T-helper 9 cell (primary cell): ENCODE measurements at places on chromosomes 3 and 15.

- DNase-seq = no peak
These were observed 9.0 kb downstream of the ZIC4 start for GRCh38 chr3:147397155-147397874.

GRCh38 chr15:68542771-68543164, 36.0 kb upstream of the CORO2B start:
- no peak for DNase-seq

GRCh38 chr3:152192050-152192449, 76.7 kb upstream of the MBNL1 start:
- no peak for DNase-seq

- DNase-seq = no peak
These were observed 85.9 kb upstream of the CSPG5 start for GRCh38 chr3:47664519-47664918.

- no peak for DNase-seq
These were observed 5.6 kb upstream of the P2RY14 start for GRCh38 chr3:151283907-151284461.

GRCh38 chr3:30347679-30348216, 258.7 kb upstream of the TGFBR2 start:
- no peak for DNase-seq

GRCh38 chr3:97189835-97190234, 375.4 kb downstream of the EPHA6 start:
- no peak for DNase-seq

DNA sequence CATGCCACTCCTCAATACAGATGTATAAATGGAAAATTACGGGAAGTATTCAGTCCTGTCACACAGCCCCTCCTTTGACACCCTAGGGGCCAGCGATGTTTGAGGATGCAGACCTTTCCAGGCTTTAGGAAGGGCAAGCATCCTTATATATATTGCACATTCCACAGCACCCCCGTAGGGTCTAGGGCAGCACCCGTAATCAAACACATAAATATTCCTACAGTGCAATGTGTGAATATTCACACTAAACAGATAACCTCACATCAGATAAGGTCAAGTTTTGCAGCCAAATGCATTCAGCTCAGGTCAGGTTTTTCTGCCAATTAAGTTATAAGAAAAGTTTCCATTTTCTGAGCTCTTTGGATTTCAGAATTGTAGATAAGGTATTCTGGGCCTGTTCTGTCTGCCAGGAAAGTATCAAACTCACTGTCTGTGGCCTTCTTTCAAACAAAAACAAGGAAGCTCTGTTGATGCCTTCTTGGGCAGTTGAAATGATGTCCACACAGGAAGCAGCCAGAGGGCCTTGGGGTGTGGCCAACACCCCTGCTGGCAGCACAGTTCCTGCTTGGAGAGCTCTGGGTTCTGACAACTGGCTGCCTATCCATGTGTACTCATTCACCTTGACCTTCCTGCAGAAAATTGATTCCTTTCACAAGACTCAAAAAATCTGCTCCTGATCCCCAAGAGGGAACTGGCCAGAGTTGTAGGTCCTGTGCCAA, 427.0 kb downstream of the NTRK3 start:
- no peak for DNase-seq

DNA sequence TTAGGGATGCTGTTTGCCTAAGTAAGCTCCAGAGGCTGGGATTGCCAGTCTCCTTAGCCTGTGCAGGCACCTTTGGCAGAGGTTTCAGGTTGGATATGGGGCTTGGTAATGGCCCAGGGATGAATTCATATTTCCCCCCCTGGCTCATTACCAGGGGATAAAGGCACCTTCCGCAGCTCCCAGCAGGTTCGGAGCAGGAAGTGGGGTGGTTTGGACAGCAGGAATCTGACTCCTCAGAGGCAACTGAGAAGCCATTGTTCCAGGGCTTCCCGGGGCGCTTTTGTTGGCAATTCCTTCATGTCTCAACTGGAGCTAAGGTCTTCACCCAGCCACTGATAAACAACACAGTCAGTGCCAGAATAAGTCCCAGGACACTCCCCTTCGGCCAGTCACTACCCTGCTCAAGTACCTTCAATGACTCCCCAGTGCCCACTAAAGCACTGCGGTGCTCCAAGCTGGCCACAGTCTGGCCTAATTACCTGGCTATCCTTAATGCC, 85.3 kb upstream of the SLC6A6 start:
- DNase-seq = no peak

GRCh38 chr15:68507447-68507846, 71.3 kb upstream of the CORO2B start:
- no peak for DNase-seq

DNA sequence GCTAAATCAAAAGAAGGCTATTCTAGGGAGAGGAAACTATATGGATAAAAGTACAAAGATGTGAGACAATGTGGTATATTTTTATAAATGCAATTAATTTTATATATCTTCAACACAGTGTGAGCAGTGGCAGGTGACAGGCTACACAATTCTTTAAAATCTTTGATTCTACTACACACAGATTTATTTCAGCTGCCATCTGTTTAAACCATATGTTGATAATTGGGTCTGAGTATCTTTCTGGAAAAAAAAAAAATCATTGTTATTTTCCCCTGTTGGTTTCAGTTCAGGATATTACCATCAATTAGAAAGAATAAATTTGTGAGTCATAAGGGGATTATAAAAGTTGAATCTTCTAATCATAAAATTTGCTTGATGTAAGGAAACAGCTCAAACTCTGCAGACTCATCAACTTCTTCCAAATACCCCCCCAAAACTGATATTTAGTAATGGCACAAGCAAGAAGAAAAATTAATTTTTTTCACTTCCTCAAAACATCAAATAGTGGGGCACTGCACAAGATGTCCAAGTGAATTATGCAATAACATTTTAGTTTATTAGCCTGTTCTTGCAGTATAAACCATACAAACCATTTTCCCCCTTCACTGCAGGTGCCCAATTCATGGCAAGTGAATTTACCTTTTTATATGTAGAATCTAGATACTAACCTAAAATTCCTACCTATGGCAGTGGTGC, 12.0 kb downstream of the PIERCE2 start:
- no peak for DNase-seq

DNA sequence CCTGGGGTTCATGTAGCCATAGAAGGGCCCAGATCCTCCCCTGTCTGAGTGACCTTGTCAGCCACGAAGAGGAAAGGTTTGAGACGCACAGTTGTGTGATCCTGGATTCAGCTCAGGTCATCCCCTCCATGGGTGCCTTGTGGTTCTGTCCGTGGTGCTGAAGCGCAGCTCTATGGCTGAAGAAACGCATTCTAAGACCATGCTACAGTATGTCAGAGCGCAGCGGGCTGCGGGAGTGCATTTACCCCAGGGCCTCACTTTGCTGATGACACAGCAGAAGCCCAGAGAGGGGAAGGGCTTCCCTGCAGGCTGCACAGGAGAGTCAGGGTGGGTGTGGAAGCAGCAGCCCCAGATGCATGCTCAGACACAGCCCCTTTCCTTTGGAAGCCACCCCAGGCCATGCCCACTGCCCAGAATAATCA, 68.8 kb upstream of the IQSEC1 start:
- DNase-seq = no peak

GRCh38 chr3:126313166-126313565, 44.0 kb downstream of the KLF15 start:
- DNase-seq = no peak

- DNase-seq = no peak
These were observed 101.6 kb upstream of the ANKRD28 start for GRCh38 chr3:15899388-15899787.

DNA sequence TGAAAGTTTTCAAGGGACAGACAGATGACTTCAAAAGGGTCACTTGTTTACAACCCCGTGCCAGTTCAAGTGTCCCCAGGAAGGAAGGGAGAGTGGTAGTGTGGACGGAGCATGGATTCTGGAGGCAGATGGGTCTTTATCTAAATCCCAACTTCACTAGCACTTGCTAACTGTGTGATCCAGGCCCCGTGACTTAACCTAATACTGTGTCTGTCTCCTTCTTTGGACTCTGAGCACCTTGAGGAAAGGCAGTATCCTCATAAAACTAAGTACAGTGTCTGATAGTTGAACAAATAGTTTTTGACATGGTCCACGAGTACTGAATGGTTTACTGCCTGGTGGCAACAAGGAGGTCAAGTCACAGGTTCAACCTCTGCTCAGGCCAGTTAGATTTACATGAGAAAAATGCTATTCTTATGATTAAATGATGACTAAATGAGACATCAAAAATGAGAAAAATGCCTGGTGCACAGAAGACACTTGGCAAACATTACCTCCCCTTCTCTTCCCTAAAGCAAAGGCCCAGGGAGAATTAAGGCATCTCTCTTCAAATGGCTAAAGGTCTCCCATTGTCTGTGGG, 48.9 kb downstream of the ABCC5 start:
- DNase-seq = no peak

GRCh38 chr3:140610544-140610943, 67.3 kb upstream of the TRIM42 start:
- DNase-seq = no peak

DNA sequence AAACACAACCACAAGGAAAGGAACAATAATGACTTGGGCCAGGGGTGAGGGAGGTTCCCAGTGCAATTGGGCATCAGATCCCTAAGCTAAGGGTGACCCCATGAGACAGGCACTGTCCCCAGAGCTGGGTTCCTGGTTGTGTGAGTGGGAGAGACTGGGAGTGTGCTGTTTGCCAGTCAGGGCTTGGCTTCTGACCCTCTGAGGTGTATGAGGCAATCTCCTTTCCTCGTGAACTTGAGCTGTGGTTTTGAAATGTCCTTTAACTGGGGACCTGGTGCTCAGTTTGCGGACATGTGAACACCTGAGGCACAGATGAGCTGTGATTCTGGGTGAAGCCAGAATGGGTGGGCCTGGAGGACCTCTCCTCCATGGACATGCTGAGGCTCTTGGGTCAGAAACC, 58.5 kb upstream of the PLXNA1 start:
- DNase-seq = no peak

GRCh38 chr3:170054204-170054603, 16.4 kb downstream of the GPR160 start:
- no peak for DNase-seq

GRCh38 chr3:36302158-36302509, 78.2 kb upstream of the STAC start:
- DNase-seq = no peak

DNA sequence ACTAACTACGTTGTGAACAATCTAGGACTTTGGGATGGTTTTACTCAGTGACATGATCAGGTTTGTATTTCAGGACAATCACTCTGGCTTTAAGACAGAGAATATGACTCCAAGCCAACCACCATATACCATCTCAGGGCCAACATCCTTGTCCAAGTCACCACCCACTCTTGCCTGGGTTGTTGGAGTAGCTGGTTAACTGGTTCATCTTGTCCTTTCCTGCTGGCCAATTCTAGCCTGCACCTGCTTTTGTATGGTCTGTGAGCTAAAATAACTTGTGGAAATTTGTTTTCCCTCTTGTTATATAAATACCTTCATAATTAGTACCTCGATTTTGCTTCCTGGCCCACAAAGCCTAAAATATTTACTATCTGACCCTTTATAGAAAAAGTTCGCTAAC, 306.8 kb upstream of the STT3B start:
- no peak for DNase-seq

DNA sequence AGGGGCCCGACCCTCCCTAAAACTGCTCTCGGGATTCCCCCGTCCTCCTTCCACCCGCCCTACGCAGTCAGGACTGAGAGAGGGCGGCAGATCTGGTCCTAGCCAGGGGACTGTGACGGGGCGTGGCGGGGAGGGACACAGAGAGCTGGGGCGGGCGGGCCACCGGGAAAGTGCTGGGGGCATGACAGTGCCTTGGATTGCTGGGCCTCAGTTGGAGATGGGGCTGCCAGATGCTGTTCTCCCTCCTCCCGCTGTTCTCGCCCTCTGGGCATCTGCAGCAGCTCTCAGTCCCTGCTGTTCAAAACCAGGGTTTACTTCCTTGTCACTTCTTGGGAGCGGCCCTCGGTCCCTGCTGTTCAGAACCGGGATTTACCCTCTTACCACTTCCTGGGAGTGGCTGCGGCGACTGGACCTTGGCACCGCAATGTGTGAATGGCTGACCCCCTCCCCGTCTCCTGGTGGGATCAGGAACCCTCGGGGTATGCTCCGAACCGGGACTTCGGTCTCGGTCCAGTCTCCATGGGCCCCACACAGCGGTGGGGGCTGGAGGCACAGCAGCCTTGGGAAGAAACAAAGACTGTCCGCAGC, 1.8 kb upstream of the RPP25 start:
- no peak for DNase-seq

- DNase-seq = no peak
These were observed 60.4 kb upstream of the CHD2 start for GRCh38 chr15:92839696-92840095.

GRCh38 chr3:178384321-178385230, 151.7 kb upstream of the KCNMB2 start:
- DNase-seq = no peak

GRCh38 chr3:169618894-169619792, 44.4 kb downstream of the MECOM start:
- DNase-seq = no peak

DNA sequence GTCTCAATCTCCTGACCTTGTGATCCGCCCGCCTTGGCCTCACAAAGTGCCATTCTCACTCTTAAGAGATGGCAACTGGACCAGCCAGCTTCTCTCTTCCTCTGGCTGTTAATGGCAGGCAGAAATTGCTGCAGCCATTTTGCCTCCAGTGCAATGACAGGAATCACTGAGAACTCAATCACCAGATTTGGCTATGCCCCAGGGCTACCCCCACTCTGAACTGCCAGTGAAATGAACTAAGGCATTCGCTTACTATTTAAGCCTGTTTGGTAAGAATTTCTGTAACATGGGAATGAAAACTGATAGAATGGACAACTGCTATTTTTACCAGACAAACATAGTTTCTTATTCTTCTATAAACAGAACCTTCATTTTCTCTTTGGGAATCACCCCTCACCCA, 24.5 kb downstream of the FOXP1 start:
- no peak for DNase-seq

DNA sequence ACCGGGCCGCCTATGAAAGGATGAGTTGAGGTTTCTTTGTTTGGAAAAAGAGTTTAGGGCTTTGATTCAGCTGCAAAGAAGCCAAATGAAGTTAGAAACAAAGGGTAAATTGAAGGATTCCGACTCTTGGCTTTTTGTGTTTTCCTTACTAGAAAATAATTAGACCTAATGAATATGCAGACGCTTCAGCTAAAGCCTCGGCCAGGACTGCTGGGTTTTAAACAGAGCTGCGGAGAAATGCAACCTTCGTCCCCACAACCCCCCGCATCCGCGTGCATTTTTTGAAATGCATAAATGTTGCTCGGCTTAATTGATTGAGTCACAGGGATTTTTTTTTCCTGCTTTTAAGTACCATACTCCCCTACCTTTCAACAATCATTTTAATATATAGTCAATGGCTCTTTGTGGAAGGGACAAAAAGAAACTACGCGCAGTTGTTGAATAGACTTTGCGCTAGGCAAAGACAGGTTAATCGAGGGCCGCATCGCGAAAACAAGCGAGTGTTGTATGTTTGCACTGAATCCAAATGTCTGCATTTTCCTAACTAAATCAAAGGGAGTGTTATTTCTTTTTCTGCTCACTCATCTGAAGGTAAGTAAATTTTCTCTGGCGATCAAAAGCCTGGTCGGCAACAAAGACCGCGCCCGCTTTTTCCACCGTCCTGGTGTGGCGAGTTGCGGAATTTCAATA, 1.3 kb upstream of the ZIC4 start:
- DNase-seq = no peak

GRCh38 chr3:184656458-184656828, 55.4 kb downstream of the MAGEF1 start:
- DNase-seq = no peak
